ENCODE measurements at places on chromosomes 2 and 18.

GRCh38 chr2:9250091-9250490, 43.5 kb downstream of the ASAP2 start:
- no peak for DNase-seq

DNA sequence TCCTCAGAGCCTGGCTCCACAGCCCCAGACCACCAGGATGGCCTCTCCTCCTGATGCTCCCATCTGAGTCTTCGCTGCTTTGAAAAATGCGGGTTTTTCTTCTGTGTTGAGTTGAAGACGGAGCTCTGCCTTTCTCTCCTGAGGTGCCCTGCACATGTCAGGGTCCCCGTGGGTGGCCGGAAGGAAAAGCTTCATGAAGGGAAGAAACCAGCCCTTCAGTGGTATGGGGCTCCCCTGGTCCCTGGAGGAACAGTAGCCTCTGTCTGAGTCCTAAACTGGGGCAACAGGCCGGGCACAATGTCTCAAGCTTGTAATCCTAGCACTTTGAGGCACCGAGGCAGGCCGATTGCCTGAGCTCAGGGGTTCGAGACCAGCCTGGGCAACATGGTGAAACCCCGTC, 54.7 kb upstream of the CAB39 start:
- DNase-seq, result no peak

DNA sequence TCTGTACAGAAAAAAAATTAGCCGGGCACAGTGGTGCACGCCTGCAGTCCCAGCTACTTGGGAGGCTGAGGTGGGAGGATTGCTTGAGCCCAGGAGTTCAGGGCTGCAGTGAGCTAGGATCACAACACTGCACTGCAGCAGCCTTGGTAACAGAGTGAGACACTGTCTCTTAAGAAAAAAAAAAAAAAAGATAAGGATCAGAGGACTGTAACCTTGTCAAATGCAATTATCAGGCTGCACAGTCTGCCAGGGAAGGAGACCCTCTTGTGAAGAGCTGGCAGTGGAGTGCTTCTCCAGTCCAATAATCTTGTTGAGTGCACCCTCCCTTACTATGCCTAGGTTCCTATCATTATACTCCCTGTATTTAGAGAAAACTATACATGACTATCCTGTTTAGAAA, 330.7 kb downstream of the PDE11A start:
- DNase-seq, result no peak

GRCh38 chr2:112144966-112145365, 6.8 kb downstream of the FBLN7 start:
- no peak for DNase-seq

DNA sequence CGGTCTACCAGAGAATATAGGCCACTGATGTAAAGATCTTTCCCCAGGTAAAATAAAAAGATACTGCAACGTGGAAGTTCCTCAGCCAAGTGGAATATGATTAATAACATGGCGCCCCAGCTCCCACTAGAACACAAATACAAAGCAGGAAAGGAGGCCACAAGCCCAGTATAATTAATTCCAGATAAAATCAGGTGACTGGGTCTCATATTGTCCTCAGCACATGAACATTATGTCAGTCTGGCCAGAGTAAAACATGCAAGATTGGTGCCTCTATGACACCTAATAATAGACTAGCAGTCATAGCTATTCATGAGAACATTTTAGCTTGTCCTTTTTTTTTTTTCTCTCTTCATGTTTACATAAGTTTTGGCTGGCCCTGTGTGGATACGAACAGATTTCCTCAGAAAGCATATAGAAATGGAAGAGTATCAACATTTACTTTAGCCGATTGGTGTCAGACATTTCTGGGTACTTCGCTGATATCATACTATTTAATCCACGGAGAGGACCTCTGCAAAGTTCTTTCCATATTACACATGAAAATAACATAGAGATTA, 523.8 kb upstream of the SETBP1 start:
- DNase-seq, result no peak

DNA sequence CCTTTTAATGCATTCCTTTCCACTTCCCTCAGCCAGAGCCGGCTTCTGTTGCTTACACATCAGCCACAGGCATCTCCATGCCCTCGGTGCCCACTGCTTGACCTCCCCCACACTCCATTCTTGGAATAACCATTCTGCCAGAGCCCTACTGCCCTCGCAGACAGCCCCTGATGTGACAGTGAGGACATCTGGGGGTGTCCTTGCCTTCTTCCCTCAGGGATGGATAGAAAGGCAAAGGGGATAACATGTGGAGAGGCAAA, 6.4 kb upstream of the NPPC start:
- DNase-seq, result no peak

- no peak for DNase-seq
Measured at GRCh38 chr2:9613291-9613690, 17.5 kb downstream of the YWHAQ start.

- no peak for DNase-seq
Measured at GRCh38 chr2:206799083-206799482, 33.7 kb downstream of the FASTKD2 start.

GRCh38 chr2:241943209-241943850, 73.8 kb downstream of the RTP5 start:
- no peak for DNase-seq

- no peak for DNase-seq
Measured at GRCh38 chr2:240304746-240305161, 130.7 kb upstream of the GPC1 start.

- DNase-seq, result no peak
Measured at GRCh38 chr2:160630801-160631590, 137.4 kb upstream of the RBMS1 start.

DNA sequence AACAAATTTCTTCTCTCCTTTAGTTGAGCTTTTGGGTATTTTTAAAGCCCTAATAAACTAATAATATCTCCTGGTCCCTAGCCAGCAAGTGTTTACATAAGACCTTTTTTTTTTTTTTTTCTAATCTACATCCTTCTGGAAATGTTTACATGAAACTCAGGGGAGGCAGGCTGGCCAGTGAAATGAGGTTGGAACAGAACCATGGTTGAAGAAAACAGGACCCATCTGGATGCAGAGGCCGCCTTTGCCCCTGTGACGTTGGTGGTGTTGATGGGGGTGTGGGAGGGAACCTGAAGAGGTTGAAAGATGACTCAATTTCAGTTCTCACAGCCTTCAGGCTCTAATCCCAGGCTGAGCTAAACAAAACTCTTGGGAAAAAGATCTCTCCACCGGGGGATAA, 118.5 kb downstream of the NRP2 start:
- DNase-seq, result no peak

DNA sequence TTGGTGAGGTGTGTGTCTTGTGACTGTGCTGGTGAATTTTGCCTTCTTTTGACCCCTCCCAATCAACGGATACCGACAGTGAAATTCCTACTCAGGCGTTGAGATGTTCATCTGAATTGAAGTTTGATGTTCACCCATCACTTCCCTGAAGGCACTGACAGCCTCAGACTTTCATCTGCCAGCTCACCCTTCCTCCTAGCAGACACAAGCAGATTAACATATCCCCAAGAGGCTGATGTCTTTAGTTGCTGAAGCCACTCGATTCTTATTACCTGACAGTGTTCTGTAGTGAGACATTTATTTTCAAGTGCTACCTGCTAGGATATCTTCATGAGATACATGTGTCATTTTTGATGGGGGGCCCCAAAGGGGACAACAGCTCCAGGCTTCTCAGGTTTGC, 1330.1 kb upstream of the PIK3C3 start:
- DNase-seq, result no peak

DNA sequence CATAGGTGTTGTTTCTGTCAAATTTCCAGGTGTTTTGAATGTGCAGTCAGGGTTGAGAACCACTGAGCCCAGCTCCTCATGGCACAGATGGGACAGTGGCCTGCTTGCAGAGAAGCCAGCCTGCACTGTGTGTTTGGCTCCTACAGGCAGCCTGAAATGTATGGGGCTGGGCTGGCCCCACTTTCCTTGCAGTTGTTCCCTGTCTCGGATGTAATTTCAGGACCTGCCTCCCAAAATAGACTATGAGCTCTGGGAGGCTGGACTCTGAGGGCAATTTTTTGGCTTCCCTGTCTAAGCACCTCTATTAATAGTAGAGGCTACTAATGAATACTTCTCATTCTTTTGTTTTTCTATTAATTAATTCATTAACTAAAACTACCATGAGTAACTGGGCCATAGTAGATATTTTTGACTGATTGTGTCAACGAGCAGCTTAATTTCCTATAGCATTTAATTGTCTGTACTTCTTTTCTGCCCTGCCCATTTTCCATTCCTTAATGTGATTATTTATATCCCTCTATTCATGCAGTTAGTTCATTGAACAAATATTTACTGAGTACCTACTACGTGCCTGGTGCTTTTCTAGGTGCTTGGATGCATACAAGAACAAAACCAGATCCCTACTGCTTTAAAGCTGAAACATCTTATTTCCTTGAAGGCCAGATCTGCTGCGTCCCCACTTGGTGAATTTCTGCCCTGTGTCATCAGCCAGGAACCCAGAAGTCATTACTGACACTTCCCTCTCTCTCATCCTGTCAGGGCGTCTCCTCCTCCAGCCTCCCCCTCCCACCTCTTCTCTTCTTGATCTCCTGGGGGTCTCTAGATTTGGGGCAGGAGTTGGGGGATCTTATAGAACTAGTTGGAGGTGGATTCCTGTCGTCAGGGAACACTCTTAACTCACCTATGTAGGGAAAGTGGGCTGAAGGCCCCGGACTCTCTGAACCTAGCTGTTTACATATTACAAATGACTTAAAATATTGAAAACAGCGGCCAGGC, 16.3 kb downstream of the DYSF start:
- no peak for DNase-seq

DNA sequence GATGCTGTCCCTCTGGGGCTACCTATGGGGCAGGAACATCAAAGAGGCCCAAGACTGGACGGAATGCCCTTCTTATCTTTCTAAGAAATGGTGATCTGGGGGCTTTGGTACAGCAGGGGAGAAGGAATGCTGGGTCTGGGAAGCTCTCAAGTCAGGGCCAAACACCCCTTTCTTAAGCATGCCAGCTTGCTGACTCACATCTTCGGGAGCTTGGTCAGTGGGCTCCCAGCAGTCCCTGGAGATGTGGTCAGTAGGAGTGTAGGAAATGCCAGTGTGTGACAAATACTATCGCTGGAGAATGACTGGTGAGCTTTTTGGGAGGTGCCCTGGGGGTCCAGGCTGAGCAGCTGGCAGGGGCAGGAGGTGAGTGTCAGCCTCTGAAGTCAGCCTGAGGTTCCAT, 105.0 kb upstream of the CDC42EP3 start:
- DNase-seq, result no peak

DNA sequence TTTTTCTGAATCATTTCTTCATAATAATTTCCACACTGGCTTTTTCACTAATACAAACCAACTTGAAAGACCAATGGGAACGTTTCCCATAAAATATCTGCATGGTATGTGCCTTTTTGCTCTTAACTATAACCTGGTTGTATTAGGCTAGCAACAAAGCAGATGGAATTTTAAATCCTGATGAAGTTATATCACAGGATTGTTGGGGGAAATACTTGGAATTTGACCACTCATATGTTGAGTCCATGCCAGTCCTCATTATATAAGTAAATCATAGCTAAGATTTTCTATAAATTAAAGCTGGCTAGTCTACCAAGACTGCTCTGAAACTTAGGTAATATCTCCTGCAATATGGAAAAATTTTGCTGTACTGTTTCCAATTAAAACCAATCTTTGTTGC, 99.5 kb downstream of the TANC1 start:
- no peak for DNase-seq

DNA sequence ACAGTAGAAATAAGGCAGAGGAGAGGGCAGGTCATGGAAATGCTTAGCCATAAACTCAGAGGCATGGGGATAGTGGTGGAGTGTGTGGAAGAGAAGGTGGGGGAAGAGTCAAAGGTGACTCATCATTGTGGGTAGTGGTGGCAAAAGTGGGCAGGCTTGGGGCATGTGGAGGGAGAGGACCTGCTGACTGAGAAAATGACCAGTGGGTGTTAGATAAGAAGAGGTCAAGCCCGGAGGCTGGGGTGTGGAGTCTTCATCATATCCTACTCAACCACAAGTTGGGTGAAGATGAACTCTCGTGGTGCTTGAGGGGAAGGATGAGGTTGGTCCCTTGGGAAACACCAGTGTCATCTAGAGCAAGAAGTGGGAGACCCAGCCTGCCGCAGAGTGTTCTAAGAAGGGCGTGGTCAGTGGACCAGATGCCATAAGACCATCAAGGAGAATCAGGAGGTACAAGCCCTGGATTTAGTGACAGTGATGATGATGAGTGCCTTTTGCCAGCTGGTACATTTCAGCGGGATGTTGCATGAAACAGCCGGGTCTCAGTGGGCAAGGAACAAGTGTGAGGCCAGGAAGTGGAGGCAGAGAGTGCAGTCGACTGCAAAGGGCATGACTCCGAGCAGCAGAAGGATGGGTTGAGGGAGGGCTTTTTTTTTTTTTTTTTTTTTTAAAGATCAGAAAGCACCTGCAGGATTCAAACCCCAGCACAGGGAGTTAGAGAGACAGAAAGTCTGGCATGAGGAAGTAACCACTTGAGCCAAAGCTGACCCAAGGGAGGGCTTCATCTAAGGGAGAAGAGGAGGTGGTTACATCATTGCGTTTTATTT, 122.6 kb upstream of the SPRED2 start:
- no peak for DNase-seq

- no peak for DNase-seq
Measured at GRCh38 chr2:178418426-178418825, 32.5 kb downstream of the PRKRA start.

GRCh38 chr2:16096962-16097361, 156.6 kb downstream of the MYCN start:
- no peak for DNase-seq

DNA sequence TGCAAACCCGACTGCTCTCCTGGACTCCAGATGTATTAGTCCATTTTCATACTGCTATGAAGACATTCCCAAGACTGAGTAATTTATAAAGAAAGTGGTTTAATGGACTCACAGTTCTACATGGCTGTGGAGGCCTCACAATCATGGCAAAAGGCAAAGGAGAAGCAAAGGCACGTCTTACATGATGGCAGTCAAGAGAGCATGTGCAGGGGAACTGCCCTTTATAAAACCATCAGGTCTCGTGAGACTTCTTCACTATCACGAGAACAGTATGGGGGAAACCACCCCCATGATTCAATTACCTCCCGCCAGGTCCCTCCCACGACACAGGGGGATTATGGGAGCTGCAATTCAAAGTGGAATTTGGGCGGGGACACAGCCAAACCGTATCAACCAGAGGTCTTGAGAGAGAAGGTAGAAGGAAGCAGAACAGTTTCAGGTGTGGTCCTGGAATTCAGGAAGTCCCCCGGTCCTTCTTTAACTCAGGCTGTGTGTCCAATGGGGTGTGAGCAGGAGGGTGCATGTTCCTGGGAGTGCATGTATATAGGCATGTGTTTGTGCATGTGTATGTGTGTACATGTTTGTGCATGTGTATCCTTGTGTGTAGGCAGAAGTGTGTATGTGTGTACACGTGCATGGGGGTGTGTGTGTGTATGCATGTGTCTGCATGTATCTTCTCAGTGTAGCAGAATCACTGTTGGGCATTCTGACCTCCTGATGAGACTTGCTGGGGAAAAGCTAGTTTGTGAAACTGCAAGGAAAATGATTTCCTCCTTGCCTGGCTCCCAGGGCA, 46.2 kb downstream of the GREB1 start:
- DNase-seq, result no peak

DNA sequence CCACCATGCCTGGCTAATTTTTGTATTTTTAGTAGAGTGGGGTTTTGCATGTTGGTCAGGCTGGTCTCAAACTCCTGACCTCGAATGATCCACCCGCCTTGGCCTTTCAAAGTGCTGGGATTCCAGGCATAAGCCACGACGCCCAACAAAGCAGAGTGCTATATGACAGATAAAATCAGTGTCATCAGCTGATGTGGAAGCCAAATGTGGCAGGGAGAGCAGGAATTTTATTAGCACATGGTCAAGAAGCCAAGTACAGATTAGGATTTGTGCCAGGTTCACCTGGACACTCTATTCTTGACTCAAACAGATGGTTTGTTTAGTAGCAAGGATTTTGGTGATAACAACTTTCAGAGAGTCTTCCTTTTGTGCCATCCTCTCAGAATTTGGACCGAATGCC, 62.7 kb downstream of the LCLAT1 start:
- DNase-seq, result no peak

All from stimulated activated CD4-positive, alpha-beta T cell treated with anti-CD3 and anti-CD28 coated beads, Interleukin-4, amount 100 ng/mL, for 1 hour (primary cell).